CD4-positive, alpha-beta T cell (primary cell): ENCODE measurements at places on chromosomes 6 and 20.

- peaks cover 18% of the 10 kb centered on the region for H3K36me3 ChIP-seq
- no peak overlapping the region for H3K27ac ChIP-seq
- no peak overlapping the region for H3K4me3 ChIP-seq
These were observed 58.6 kb downstream of the NUDT3 start for GRCh38 chr6:34333858-34334257.

DNA sequence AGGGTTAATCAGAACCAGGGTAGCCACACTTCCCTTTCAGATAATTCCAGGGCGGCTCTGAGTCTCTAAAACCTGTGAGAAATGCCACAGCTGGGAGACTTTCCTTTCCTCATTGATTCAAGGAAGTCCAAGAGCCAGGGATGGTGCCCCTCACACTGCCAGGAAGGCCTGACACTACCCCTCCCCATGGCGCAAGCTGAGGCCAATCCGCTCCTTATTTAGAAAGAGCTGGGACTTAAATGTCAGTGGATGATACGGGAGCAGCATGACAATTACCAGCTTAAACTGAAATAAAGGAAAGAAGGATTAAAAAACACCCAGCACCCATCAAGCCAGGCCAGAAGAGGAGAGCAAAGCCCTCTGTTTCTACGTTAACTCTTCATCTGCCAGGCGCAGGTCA is 244.4 kb downstream of the LRFN2 start:
- H3K27ac ChIP-seq: no peak overlapping the region
- no peak for DNase-seq
- no peaks in the 10 kb centered on the region for H3K27me3 ChIP-seq
- H3K4me1 ChIP-seq: no peaks in the 10 kb centered on the region
- H3K4me3 ChIP-seq: no peak overlapping the region

DNA sequence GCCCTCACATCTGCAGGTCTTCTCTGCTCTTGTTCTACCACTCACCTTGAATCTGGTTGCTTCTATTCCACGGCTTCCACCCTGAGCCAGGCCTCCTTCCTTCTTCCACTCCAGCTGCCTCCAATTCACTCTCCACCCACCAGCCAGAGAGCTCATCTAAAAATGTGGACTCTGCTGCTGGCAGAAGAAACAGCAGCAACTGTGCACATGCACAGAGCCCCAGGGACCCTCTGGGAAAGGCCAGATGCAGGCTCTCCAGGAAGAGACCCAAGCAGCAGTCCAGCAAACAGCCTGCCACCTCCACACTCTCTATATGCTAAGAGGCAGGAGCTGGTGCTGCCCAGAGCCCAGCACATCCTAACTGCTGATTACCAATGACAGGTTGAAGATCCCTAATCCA is 162.6 kb upstream of the TOP1 start:
- H3K36me3 ChIP-seq: no peaks in the 10 kb centered on the region
- H3K27ac ChIP-seq: no peak overlapping the region
- no peaks in the 10 kb centered on the region for H3K4me1 ChIP-seq
- DNase-seq: no peak

DNA sequence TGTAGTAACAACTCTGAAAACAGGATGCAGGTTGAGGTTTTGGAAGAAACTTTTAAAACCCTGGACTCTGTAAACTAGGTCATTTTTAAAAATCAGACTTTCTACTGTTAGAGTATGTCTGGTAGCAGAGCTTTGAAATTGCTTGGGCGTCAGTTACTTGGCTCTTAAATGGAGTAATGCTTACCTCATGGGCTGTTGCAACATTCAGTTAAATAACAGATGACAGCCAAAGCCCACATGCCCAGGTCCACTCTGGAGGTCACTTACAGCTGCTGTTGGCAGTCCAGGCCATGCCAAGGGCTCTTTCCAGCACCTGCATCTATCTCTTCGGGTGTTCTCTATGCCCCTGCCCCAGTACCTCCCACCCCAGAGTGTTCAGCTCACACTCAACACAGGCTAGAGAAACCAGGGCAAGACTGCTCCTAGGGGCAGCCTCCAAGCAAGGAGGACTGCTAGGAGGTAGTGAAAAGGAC is 96.4 kb downstream of the BANF2 start:
- H3K27me3 ChIP-seq: no peaks in the 10 kb centered on the region
- DNase-seq: no peak
- H3K27ac ChIP-seq: no peak overlapping the region
- no peak overlapping the region for H3K4me3 ChIP-seq
- H3K36me3 ChIP-seq: no peaks in the 10 kb centered on the region

DNA sequence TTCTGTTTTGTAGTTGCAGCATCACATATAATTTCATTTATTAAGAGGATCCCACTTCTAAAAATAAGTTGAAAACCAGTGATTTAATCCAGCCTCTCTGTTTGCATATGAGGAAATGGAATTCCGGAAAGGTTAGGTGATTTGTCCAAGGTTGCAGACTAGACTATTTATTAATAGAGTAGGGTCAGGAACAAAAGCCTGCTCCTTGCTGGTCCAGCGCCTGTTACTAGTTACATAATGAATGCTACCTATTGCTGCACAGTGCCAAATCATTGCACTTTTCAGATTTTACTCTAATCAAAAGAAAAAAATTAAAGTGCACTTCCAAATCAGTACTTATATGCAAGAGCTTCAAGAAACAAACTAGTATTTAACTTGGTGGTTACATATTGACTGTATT is 238.6 kb downstream of the ESR1 start:
- H3K4me1 ChIP-seq: no peaks in the 10 kb centered on the region
- no peak overlapping the region for H3K4me3 ChIP-seq
- H3K36me3 ChIP-seq: no peaks in the 10 kb centered on the region
- H3K27me3 ChIP-seq: no peaks in the 10 kb centered on the region

- H3K4me1 ChIP-seq: no peaks in the 10 kb centered on the region
- no peak overlapping the region for H3K27ac ChIP-seq
- H3K4me3 ChIP-seq: no peak overlapping the region
- DNase-seq: no peak
These were observed 123.8 kb downstream of the QKI start for GRCh38 chr6:163538331-163538730.

- no peak overlapping the region for H3K27ac ChIP-seq
- DNase-seq: no peak
- no peaks in the 10 kb centered on the region for H3K27me3 ChIP-seq
- no peaks in the 10 kb centered on the region for H3K4me1 ChIP-seq
- no peak overlapping the region for H3K4me3 ChIP-seq
These were observed 266.8 kb downstream of the ZFAND3 start for GRCh38 chr6:38086346-38086745.

- H3K4me1 ChIP-seq: no peaks in the 10 kb centered on the region
- H3K4me3 ChIP-seq: no peak overlapping the region
- no peaks in the 10 kb centered on the region for H3K36me3 ChIP-seq
- no peak for DNase-seq
These were observed 281.5 kb upstream of the QKI start for GRCh38 chr6:163133017-163133416.

DNA sequence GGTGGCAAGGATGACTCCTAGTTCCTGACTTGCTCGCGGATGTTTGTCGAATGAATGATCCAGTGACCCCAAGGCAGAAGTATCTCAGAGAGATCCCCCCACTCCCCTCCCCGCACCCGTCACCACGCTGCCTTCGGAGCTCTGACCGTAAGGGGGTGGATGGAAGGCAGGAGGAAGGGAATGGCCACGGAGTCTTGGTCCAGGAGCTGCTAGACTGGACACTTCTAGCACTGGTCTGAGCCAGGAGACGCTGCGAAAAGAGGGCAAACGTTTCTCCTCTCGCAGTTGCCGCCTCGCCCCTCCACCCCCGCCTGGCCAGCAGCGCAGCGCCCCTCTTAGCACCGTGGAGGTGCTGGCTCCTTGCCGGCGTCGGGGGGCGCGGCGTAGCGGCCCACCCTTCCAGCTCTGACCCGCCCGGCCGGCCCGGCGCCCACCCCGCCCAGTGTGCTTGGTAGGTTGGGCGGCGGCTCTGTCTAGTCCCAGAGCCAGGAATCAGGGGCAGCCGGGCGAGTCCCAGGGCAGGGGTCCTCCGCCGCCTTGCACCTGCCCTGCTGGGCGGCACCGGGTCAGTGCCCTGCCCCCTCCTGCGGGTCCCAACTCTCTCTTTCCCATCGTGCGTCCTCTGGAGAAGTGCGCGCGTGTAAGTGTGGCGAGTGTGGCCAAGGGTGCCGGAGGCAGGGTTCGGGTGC is 2.4 kb upstream of the DBNDD2 start:
- H3K27ac ChIP-seq: no peak overlapping the region
- H3K4me1 ChIP-seq: peaks cover 27% of the 10 kb centered on the region
- no peaks in the 10 kb centered on the region for H3K27me3 ChIP-seq
- peak overlapping the region; percentile 76 for H3K4me3 ChIP-seq
- peaks cover 7% of the 10 kb centered on the region for H3K36me3 ChIP-seq

GRCh38 chr6:14382678-14383236 is 265.2 kb downstream of the CD83 start:
- H3K27me3 ChIP-seq: no peaks in the 10 kb centered on the region
- H3K4me1 ChIP-seq: peaks cover 6% of the 10 kb centered on the region
- DNase-seq: no peak

DNA sequence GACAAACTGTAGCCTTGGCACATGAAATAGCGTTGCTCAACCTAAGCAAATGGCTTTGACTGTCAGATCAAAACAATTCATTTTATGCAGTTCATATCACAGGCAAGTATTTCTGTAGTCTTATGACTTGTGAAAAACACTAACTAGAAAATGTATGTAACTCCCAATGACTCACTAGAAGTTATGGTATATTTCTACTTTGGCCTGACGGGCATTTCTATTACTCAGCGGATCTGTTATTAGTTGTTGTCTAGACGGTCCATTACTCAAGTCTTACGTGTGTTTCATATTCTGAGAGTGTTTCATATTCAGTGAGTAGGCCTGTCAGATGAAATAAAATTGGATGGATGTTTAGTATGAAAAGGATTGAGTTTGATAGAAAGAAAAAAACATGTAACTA is 880.9 kb downstream of the PRIM2 start:
- H3K4me1 ChIP-seq: no peaks in the 10 kb centered on the region
- H3K4me3 ChIP-seq: no peak overlapping the region
- no peaks in the 10 kb centered on the region for H3K36me3 ChIP-seq
- DNase-seq: no peak
- H3K27ac ChIP-seq: no peak overlapping the region

DNA sequence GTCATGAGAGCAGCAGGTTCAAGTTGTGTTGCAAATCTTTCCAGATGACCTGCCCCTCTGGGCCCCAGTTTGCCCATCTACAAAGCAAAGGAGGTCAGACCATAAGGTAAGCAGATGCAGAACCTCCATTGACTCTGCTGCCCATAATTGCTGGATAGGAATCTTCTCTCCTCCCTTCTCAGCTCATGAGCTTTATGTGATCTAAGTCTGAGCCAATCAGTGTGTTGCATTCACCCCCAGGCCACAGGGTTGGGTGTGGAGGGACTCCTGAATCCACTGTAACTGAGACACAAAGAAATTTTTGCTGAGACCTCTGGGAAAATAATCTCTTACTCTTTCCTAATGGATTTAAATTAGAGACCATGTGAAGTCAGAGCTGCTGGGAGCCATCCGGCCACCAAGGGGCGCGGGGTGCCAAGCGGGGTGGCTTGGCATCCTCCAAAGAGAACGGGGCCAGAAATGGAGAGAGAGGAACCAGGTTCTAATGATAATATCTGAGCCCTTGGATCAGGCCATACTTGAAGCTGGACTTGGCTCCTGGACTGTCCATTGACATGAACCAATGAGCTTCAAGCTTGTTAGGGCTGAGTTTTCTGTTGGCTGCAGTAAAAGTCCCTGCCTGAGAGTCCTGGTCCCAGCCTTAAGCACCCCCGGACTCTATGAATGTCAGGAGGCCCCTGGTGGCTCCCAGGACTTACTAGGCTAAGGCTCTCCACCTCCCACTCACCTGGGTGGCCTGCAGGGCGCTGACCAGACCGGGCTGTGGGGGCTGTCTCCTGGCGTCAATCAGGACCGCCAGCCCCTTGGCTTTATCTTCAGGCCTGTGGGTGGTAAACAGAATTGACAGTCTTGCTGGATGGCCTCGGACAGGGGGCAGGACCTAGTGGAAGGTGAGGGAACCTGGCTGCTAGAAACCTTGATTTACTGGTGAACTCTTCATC is 32.8 kb downstream of the KIAA1755 start:
- no peak overlapping the region for H3K4me3 ChIP-seq
- H3K27ac ChIP-seq: no peak overlapping the region
- no peaks in the 10 kb centered on the region for H3K36me3 ChIP-seq
- no peak for DNase-seq

DNA sequence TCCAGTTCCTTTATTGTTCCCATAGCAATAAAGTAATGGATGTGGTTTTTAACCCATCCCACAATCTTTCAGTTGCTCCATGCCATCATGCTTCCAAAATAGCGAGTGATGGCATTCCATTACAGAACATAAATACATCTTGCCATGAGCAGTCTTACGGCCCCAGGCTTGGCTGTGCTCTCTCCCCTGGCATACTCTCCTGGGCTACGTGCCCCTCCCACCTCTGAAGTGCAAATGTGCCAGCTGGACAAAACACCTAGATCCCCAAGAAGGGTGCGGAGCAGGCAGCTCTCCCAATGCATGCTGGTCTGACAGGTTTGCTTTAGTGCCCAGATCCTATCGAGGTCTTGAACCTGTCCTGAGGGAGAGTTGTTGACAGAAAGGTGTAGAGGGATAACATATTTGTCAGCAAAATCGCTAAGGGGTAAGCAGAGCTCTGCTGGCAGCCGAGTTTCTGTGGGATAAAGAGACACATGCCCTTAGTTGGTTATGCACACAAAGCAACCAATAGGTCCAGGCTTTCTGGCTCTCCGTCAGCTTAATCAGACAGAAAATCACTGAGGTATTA is 43.9 kb upstream of the PAX1 start:
- H3K27ac ChIP-seq: no peak overlapping the region
- no peak for DNase-seq
- H3K4me1 ChIP-seq: no peaks in the 10 kb centered on the region
- H3K4me3 ChIP-seq: no peak overlapping the region
- no peaks in the 10 kb centered on the region for H3K36me3 ChIP-seq

DNA sequence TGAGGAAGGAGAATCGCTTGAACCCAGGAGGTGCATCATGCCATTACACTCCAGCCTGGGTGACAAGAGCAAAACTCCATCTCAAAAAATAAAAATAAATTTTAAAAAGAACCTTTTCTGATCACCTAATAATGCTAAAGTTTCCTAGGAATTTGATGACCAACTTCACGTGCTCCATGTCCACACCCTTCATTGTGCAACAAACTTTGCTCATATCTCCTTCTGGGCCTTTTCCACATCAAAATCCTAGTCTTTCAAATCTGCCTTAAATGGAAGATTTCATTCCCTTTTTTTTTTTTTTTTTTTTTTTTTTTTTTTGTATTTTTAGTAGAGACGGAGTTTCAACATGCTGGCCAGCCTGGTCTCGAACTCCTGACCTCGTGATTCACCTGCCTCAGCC is 112.5 kb upstream of the LOC128125822 start:
- no peaks in the 10 kb centered on the region for H3K27me3 ChIP-seq
- H3K36me3 ChIP-seq: no peaks in the 10 kb centered on the region
- no peaks in the 10 kb centered on the region for H3K4me1 ChIP-seq
- no peak for DNase-seq
- no peak overlapping the region for H3K27ac ChIP-seq
